Stimulated activated CD4-positive, alpha-beta T cell treated with anti-CD3 and anti-CD28 coated beads, Interleukin-2, amount 100 ng/mL, for 4 hours (primary cell): ENCODE measurements at places on chromosomes 4 and X.

DNA sequence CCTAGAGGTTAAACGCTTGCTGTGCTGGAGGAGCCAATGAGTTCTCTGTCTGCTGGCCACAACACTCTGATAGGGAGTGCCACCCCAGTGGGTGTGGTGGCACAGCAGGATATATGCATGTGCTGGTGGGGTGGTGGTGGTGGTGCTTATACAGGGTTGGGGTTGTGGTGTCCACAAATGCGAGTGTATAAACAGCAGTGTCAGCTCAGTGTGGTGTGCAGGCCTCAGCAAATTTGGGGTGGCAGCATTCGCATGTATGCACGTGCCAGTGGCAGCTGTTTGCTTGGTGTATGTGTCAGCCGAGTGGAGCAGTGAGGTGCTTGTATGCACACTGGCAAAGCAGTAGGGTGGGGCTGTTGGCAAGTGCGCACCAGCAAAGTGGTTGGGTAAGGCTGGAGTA, 157.4 kb downstream of the FAM47A start:
- no peak for DNase-seq

GRCh38 chr4:178414881-178415446, 972.7 kb upstream of the AGA start:
- no peak for DNase-seq

- no peak for DNase-seq
Measured at GRCh38 chrX:1336948-1337779, 579 bp downstream of the IL3RA start.

- DNase-seq, result no peak
Measured at GRCh38 chrX:39845233-39845632, 252.5 kb downstream of the BCOR start.

- DNase-seq, result no peak
Measured at GRCh38 chr4:90189178-90189577, 62.0 kb downstream of the CCSER1 start.

GRCh38 chr4:103757631-103758030, 37.8 kb upstream of the TACR3 start:
- no peak for DNase-seq

DNA sequence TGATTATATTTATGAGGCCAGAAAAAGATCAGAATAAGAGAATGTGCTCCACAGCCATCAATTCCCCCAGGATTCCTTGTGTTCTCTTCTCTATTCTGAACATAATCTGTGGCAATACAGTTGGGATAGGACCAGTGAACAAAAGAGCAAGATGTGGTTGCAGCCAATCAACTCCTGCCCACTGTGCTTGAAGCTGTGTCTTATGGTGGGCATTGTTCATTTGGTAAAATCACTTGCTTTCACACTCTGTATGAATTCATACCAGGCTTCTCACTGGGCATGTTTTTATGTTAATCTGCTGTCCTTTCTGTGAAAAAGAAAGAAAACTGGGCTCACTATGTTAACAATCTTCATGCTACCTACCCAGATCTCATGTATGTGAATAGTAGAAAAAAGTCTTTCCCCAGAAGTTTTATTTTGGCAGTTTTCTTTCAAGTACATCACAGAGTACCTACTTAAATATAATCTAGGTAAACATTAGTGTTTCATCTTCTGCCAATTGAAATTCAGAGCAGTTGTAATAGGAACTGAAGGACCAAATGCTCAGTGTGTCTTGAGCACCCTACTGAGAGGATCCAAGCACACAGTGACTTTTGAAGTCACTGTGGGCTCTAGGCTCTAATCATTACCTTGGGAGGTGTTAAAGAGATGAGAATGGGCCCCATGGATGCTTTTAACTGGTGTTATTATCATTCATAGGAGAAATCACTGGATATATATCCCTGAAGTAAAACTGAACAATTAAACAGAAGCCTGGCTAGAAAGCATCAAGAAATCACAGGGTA, 429.2 kb upstream of the TRAM1L1 start:
- DNase-seq, result no peak

- DNase-seq, result no peak
Measured at GRCh38 chr4:152660526-152660925, 19.3 kb downstream of the TMEM154 start.

DNA sequence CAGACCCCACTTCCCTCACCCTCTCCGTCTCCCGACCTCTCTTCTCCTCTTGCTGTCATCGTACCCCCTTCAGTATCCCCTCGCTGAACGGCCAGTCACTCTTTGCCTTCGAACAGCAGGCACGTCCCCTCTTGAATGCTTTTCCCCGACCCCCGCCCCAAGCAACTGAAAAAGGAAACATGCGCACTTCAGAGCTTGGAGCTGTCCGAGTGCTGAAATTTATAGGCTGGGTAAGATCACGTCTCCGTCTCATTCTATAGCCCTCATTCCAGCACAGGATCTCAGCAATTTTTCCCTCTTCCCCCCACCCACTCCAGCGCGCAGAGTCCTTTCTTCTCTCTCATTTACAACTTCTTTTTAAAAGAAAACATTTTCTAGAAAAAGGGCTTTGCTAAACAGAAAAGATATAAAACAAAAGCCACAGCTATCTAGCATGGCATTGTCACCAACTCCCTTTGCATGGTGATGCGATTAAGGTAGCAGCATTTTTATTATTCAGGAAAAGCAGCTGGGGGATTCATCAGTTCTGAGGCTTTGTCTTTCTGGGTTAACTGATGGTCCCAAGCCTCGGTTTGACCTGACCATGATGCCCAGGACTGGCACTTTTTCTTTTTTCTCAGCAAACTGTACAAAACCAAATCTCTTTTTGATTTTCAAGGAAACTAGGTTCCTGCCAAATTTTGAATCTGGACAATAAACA, at the start of gene GLRA2:
Gene GLRA2 (plus strand): TSS at position 247 of the 700 bp plus-strand sequence. CDS start 522 bp downstream, outside the sequence.
- DNase-seq, result no peak

- DNase-seq, result no peak
Measured at GRCh38 chrX:130682990-130683389, 220.0 kb downstream of the ENOX2 start.

DNA sequence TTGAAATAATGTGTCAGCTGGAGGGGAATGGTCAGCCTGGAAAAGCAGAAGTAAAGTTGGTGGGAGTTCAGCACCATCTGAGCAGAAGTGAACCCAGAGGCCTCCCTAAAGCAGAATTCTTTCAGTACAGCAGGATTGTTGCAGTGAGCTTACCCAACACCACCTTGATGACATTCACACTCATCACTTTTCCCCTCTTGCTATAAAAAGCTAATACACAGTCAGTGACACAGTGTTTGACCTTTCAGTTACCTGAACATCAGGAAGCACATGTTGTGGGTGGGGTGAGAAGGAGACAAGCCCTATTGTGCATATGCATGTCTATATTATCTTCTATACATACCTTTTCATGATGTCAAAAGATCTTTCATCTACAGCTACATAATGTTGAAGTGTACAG, 624.7 kb upstream of the ZFP42 start:
- no peak for DNase-seq

DNA sequence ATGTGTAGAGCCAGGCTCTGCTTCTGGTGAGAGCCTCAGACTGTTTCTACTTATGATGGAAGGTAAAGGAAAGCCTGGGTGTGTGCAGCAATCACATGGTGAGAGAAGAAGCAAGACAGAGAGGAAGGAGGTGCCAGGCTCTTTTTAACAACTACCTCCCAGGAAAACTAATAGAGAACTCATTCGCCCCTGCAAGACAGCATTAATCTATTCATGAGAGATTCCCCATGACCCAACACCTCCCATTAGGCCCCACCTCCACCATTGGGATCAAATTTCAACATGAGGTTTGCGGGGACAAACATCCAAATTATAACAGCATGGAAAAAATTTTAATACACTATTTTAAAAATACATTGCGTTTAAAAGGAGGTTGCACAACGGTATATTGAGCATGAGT, 24.7 kb upstream of the GRIA3 start:
- no peak for DNase-seq

- no peak for DNase-seq
Measured at GRCh38 chr4:33218238-33218637, 2498.1 kb downstream of the PCDH7 start.

DNA sequence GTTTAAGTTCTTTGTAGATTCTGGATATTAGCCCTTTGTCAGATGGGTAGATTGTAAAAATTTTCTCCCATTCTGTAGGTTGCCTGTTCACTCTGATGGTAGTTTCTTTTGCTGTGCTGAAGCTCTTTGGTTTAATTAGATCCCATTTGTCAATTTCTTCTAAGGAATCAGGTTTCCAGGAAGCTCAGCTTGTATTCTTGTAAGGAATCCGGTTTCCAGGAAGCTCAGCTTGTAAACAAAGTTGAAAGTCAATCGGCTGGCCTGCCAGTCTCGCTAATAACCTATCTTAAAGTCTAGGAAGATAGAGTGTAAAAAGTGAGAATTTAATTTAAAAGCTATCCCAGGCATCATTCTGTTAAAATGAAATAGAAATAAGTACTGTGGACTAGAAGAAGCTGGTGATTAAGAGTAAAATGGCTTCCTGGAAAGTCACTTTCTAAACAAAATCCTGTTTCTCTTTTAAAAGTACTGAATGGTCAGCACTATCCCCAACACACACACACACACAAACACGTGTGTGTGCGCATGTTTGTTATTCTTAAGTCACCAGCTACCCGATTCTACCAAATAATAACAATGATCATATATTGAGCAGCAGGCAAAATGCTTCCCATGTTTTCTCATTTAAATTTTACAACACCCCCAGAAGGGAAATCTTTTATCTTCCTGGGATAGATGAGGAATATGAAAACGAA, 171.7 kb downstream of the PAPSS1 start:
- DNase-seq, result no peak

DNA sequence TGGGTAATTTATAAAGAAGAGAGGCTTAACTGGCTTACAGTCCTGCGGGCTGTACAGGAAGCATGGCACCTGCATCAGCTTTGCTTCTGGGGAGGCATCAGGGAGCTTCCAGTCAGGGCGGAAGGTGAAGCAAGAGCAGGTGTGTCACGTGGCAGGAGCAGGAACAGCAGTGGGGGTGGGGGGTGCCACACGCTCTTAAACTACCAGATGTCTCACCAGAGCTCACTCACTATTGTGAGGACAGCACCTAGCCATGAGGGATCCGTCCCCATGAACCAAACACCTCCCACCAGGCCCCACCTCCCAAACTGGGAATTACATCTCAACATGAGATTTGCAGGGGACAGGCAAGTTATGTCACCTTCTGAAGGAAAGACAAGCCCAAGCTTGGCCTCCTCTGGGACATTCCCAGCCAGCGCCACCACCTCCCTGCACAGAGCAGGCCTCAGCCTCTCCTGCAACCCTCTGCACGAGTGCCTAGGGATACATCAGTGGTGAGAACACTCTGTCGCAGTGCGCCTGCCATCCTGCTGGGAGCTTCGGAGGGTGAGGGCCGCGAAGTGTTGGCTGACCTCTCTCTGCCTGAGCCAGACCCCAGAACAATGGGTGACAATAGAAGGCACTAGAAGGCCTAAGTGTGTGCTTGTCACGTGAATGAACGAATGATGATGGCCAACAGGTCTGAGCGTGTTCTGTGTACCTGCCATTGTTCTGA, 244.3 kb downstream of the EVC2 start:
- no peak for DNase-seq

DNA sequence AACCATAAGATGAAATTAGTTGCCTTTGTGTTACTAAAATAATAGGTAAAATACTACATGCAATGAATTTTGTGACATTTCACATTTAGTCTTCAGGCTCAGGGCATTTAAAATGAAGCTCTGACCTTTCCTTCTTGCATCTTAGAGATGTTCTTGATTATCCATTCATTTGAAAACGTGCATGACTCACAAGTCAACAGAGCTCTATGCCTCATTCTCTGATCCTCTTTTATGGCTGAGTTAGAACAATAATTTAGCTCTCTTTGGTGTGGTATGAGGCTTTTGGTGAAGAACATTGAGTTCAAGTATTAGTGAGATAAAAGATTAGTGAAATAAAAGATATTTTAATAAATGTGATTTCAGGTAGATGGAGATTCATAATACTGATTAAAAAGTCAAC, 66.5 kb downstream of the TIGD2 start:
- DNase-seq, result no peak

DNA sequence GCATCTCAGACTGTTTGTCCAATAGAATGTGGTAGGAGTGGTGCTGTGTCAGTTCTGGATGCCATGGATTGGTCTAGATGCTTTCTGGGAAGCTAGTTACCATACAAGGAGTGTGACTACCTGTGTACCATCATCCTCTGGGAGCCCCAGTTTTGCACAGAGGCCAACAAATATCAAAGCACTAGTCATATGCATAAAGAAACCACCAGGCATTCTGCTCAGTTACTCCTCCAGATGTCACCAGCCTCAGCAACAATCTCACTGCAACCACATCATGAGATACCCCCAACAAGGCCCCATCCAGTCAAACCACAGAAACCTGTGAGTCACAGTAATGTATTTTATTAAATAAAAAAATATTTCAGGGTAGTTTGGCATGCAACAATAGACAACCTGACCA, 435.8 kb upstream of the CPEB2 start:
- no peak for DNase-seq

GRCh38 chr4:25312496-25313200, at the start of gene ZCCHC4:
TSS of gene ZCCHC4 (plus strand) at chr4:25312774. CDS start at chr4:25312810, 36 bp downstream.
- peak; percentile 80 for DNase-seq

DNA sequence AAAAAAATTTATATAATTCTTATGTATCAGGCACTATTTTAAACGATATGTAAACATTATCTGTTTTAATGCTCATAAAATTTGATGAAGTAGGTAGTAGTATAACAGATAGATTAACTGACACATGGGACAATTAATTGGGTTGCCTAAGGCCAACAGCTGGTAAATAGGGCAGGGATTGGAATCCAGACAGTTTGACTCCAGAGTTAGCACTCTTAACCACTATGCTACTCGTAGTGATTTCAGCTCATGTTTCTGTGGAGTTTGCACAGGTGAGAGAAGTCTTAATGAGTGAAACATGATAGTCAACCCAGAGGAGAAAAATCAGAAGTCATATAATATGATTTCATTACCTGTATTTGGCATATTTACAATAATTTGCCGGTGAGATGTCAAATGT, 126.0 kb upstream of the WDFY3 start:
- no peak for DNase-seq

- no peak for DNase-seq
Measured at GRCh38 chr4:59904331-59904730, 1295.8 kb upstream of the ADGRL3 start.

GRCh38 chr4:26094076-26094475, 180.1 kb downstream of the SMIM20 start:
- no peak for DNase-seq

- DNase-seq, result no peak
Measured at GRCh38 chr4:167424341-167425256, 190.3 kb upstream of the SPOCK3 start.
